ENCODE measurements at places on chromosomes 2 and 18.

- no peak for DNase-seq
Observed at GRCh38 chr2:201357221-201357620, at the start of gene FLACC1. TSS of gene FLACC1 (minus strand) at chr2:201357345. CDS start at chr2:201351404, 5,941 bp downstream.

GRCh38 chr2:221857719-221858118, 285.6 kb upstream of the EPHA4 start:
- no peak for DNase-seq

DNA sequence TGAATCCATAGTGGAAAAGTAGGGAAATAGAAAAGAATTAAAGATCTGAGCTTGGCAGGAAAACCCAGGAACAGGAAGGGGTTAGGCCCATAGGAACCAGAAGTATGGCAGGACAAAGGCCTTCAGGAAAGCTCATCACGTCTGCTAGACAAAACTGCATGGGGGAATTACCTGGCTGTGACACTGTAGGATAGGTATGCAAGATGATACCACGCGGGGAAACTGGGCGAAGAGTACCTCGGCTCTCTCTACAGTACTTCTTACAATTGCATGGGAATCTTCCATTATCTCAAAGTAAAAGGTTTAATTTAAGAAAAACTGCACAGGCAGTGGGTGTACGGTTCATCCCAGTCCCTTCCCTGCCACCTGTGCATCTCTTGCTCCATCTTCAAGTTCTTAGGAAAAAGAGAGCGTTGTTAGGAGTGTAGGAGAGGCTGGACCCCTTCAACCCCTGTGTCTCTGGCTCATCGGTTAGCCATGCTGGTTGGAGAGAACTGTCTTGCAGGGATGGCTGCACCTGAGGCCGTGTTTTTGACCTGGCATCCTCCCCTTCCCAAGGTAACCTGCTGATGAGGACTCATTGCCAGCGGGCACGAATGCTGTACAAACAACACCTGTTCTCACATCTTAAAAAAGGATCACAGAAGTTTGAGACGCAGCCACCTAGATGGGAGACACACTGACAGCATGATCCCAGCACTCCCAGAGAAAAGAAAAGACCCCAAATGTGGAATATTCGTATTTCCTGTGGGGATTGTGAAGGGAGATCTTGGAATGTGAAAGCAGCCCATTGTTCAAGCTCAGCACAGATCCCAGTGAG, 120.5 kb upstream of the COPS8 start:
- no peak for DNase-seq

GRCh38 chr2:241620419-241620769, 16.6 kb downstream of the THAP4 start:
- no peak for DNase-seq

DNA sequence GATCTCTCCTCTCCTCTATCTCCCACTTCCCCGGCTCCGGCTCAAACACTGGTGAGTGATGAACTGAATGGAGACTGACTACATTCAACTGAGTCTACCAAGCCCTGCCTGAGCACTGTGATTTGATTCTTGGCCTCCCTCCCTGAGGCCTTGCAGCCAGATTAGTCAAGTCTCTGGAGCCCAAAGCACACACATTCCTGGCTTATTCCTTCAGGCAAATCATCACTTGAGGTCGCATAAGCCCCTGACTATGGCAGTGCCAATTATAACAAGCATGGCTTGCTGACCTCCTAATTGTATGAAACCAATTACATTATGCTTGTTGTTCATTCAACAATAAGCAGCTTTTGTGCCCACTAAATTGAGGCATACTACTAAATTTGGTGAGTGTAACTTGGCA, 34.6 kb downstream of the EFEMP1 start:
- DNase-seq, result no peak

GRCh38 chr2:4908461-4908860, 783.7 kb upstream of the SOX11 start:
- DNase-seq, result no peak

GRCh38 chr18:42477267-42477666, 522.2 kb downstream of the PIK3C3 start:
- DNase-seq, result no peak

DNA sequence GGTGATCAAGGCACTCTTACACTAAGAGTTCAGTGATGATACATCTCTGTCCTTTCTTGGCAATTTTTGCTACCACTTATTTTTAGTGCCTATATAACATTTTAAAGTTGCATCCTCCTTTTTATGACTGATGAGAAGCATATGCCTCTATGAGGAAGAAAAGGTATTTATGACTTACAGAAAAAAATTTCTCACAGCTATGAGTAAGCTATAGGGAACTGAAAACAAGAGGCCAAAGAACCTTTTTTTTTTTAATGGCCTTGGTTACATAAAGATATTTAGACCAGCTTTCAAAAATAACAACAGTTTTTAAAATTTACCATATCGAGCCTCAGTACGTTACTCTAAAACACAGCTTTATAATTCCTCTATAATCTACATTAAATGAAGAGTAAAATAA, 21.3 kb downstream of the MBD5 start:
- no peak for DNase-seq

- no peak for DNase-seq
Observed at GRCh38 chr2:238259061-238260020, 19.5 kb upstream of the HES6 start.

DNA sequence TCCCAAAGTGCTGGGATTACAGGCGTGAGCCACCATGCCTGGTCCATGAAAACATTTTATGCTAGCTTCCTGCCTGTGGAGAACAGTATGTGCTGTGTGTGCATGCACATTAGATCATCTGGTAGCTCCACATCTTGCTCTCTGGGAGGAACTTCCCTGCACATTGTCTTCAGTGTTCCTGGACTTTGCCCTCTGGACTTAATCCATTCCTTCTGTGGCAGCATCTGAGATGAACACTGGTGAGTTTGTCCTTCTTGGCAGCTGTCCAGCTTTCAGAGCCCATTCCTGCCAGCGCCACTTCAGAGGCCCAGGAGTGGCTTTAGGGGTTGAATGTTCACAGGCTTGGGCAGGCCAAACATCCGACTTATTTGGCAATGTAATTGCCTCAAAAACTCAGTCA, 65.2 kb downstream of the POU3F3 start:
- no peak for DNase-seq

DNA sequence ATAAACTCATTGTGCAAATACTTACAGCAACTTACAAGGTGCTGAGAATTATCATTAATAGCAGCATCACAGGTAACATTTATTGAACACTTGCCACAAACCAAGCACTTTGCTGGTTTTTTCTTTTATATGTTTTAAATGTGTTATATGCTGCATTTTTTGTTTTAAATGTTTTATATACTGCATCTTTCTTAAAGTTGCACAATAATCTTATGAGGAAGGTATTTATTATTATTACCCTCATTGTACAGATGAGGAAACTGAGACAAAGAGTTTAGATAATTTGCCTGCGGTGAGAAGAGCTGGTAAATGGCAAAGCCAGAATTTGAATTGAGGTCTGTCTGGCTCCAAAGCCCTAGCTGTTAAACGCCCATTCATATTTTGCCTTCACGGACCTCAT, 52.2 kb upstream of the RIOK3 start:
- DNase-seq, result no peak

GRCh38 chr2:202201220-202202160, 36.9 kb downstream of the SUMO1 start:
- no peak for DNase-seq

DNA sequence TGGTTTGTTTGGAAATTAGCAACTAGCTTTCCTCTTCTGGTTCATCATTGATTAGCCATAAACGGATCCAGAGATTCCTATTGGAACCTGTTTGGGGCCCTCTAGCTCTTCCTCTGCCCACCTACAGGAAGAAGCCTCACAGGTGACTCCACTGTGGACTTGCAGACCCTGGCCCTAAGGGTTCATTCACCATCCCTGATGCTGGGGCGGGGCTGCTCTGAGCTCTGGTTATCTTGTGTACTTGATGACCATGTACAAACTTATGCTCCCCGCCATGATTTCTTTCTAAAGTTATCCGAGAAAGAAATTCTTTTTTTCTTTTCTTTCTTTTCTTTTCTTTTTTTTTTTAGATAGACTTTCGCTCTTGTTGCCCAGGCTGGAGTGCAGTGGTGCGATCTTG, 33.9 kb upstream of the INHBB start:
- DNase-seq, result no peak

DNA sequence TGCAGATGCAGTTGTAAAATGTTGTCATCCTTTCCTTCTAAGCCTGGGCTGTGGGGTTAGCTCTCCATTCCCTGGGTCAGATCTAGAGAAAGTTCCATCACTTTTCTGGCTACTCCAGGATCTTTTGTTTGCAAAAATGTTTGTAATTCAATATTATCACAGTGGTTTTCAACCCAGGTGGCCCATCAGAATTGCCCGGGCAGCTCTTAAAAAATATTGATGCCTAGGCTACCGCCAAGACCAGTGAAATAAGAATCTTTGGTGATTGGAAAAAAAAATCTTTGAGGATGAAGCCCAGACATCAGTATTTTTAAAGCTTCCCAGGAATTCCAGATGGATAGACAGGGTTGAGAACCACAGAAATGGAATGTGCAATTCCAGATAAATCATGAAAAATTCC, 232.5 kb upstream of the SPRED2 start:
- DNase-seq, result no peak

DNA sequence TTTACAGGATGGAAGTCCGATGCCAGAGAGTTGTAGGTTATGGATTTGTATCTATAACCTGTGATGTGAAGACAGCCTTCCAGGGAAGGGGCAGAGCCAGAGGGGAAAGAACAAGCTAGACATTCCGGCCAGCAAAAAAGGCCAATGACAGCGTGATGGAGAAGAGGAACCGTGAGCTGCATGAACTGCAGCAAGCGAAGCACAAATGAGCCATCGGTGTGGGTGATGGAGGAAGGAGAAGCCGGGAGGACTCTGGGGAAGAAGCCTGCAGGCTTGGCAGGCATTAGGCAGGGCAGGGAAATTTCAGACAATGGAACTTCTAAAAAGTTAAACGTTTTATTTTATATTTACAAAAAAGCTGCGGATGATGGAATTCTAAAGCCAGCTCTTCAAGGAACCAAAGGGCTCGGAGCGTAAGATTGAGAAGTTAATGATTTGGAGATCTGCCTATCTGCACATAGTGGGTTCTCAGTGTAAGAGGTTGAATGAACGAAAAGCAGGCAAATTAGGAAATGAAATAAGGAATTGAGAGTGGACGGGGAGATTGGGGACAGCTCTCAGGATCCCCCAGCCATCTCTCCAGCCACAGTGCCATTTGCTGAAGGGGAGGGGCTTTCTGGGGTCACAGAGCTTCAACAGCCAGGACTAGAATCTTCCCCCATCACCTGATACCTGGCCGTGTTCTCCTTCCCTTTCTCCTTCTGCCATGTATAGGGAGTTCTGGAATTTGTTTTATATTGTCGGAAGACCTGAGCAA, 28.4 kb downstream of the NGEF start:
- DNase-seq, result no peak
